ENCODE measurements at places on chromosomes 16 and 17.

DNA sequence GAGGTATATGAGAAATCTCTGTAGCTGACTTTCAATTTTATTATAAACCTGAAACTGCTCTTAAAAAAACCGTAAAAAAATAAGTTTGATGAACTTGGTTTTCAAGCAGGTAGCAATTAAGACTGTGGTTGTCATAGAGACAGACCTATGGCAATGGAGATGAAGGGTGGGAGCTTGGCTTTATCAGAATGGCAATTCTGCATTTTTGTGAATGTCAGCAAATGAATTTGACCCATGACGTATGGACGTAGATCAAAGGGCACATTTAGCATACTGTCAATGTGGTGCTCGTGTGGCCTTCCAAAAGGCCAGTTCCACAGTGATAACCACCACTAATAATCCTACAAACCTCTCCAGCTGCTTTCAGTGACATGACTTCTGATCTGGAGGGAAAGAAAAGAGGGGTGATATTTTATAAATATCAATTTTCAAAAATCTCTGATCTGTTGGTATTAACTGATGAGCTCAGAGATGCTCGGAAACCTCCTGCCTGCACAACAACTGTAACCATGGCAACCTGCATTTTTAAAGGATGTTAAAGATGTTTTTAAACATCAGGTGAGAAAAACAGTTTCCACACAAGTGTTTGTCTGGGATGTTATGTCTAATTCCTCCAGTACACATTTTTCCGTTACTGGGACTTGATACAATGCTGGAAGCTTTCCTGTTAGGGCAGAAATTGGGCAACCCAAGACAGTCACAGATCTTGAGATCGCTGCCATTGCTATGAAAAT, 533.7 kb downstream of the CDH13 start:
- DNase-seq: no peak

- DNase-seq: no peak
These were observed at the start of gene SP6 for GRCh38 chr17:47850692-47851573. SP6 (minus strand) TSS chr17:47851163; CDS start chr17:47848429, 2,734 bp downstream.

DNA sequence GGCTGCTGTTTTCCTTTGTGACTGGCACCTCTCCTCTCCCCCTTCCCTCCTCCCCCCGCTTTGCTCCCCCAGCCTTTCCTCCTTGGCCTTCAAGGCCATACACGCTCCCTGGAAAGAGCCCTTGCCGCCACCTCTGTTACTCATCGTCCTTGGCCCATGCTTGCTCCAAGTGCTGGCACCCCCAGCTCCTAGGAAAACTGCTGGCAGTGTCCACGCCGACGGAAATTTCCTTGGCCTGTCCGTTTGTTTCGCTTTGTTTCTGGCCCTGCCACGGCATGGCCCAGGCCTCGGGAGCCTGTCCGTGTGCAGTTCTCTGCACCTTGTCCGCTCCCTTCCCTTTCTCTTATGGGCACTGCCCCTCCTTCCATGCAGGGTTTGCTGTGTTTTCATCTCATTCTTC, 18.0 kb downstream of the CA5A start:
- DNase-seq: no peak

DNA sequence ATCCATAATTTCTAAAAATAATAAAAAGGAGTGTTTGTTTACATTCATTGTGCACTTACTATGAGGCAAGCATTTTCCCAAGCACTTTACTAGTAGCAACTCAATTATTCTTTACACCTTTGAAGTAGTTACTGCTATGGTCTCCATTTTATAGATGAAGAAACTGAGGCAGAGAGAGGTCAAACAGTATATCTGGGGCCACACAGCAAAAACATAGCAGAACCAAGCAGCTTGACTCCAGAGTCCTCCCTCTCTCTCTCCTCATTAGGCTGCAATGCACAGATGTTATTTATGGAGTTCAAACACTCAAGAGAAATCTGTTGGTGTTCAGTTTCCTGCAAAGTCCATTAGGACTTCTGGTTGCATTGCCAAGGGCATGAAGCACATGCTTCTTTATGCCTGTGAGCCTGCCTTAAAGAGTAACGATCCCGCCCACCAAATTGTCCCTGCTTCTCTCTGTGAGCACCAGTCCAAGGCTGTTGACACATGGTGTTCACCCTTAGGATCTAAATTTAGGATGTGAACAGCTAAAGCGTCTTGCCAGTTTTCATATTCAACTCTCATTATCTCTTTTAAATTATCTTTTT, 44.0 kb downstream of the GPRC5B start:
- DNase-seq: no peak

DNA sequence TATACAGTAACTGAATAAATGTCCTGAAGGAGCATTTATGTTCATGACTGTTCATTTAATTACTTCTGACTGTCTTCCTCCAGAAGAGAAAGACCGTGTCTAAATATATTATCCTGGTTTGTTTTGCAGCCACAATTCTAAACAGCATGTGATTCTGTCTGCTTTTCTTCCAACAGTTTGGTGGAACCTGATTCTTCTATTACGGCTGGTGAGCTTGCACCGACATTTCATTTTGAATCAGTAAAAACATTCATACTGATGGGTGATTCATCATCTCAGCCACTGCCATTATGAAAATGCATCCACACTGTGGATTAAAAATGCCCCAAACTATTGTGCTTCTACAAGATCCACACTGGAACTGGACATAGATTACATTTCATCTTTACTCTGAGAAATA, 16.9 kb downstream of the KNOP1 start:
- DNase-seq: no peak

GRCh38 chr17:8954339-8954738, 11.2 kb downstream of the PIK3R5 start:
- no peak for DNase-seq

GRCh38 chr16:53415504-53415903, 18.8 kb upstream of the RBL2 start:
- DNase-seq: no peak

- DNase-seq: no peak
These were observed 4.4 kb upstream of the RASL10B start for GRCh38 chr17:35726953-35727460.

GRCh38 chr16:68451676-68452075, 3.4 kb upstream of the SMPD3 start:
- no peak for DNase-seq

DNA sequence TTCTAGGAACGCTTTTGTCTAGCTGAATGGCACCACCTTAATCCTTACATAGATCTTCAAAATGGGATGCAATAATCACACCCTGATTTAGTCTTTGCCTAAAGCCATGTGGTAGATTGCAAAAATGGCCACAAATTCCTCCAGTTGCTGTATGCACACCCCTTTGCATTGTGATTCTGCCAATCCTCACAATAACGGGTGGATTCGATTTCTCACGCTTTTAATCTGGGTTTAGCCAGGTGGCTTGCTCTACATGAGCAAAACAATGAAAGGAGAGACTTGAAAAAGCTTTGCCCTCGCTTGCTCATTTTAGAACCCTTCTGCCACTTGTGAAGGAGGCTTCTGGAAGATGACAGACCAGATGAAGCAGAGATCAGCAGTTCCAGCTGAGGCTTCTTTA, 50.3 kb upstream of the B4GALNT2 start:
- no peak for DNase-seq

Measured in nucleus accumbens (tissue), 56 donors.